ENCODE measurements at places on chromosomes 6 and 20.

DNA sequence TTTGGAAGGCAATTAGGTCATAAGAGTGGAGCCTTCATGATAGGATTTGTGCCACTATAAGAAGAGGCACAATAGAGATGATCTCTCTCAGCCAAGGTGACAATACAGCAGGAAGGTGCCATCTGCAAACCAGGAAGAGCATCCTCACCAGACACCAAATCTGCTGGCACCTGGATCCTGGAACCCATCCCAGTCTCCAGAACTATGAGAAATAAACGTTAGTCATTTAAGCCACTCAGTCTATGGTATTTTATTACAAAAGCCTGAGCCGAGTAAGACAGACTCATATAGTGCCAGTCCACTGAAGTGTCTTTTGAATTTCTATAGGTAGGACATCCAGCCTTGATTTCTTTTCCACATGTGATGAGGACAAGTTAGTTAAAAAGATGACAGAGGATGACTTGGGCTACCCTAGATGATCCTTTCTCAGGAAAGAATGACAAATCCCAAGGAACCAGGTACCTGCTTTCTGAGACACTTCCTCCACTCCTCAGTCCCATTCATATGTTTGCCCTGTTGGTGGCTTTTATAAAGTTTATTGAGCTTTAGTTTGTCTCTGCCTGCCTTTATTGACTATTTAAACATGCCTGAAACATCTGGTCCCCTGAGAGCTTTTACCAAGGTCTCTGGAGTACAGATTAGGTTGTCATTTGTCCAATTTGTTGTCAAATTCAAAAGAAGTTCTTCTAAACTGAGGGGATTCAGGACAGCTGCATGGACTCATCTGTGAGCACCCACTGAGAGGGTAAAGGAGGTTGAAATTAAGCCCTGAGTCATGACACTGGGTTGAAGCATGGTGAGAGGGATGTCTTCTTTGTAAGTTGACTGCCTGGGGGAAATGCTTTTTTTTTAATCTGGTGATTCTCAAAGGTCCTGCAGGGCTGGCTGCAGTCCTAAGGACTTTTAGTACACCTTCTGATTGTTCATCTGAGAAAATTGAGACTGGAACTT, 165.0 kb upstream of the PLCB4 start:
- DNase-seq, result no peak

- DNase-seq, result no peak
Observed at GRCh38 chr20:10313215-10313614, 94.6 kb downstream of the SNAP25 start.

DNA sequence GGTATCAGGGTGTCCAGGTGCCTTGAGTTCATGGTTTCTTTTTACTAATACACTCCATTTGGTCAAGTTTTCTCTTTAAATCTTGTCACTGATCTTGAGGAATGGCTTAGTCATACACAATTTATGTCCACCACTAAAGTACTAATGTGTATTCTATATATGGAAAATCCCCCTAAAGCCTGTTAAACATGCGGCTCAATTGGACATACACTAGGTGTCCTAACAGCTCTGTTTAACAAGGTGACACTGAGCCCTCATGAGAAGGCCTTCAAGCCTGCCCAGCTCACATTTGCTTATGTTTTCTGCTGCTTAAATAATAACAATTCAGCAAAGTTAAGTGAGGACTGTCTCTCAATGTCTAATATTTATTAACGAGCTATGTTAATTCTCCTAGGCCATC, 31.5 kb downstream of the PDE7B start:
- DNase-seq, result no peak

DNA sequence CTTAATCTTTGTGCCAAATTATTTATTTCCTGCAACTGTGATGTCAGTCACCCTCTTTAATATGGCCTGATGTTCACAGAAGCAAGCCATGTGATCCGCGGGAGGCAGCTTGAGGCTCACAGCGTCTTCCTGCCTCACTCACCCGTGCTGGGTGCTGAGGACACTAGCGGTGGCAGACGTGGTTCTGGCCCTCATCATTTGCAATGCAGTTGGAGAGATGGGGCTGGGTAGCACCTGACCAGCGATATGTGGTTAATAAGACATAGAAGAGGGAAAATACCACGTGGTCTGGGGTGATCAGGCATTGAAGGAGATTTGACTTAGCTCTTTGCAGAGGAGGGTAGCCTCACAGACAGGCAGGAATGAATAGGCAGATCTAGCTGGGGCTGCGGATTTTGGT, 264.7 kb downstream of the TMEM242 start:
- DNase-seq, result no peak

- DNase-seq, result no peak
Observed at GRCh38 chr6:125432963-125433362, 131.2 kb upstream of the HDDC2 start.

DNA sequence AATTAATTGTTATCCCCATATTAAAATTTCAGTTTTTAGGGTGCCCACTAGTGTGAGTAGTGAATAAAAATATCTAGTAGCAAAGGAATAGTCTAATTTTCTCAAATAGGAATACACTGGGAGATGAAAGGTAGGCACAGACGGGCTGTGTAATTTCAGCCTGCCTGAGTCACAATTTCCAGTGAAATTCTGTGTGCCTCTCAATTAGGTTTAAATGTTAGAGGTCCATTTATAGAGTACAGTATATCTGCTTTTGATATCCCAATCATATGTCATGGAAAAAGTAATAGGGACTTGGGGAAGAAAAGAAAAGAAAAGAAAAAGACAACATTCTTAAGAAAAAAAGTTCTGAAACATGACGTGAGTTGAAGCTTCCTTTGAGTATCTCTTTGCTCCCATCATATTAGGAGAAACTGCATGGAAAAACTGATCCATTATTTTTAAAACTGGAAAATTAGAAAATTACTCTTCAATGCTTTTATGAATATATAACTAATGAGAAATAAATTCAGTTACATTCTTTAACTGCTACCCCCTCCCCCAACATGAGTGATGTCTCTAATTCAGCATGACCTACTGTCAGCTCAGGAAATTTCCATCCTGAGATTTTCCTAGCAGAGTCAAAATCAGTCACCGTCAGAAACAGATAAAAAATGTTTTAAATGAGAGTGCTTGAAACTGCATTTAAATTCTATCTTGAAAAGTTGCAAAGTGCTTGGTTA, 473.8 kb upstream of the HSF2 start:
- DNase-seq, result no peak

DNA sequence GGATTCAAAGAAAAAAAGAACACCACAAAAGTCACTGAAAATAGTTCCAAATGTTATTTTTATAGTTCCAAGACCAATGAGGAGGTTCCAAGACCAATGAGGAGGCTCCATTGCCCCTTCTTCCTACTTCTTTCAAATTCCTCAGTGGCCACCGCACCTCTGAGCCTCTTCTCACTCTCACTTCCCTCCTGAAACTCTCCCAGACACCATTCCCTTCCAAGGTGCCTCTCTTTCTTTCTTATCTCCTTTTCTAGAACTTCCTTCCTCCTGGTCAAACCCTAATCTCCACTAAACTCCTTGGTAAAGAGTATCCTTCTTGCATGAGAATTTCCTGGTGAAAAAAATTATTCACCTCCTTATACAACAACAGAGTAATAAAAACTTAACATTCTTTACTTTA, 20.4 kb upstream of the MCUR1 start:
- DNase-seq, result no peak

GRCh38 chr6:56255349-56255748, 8.0 kb upstream of the COL21A1 start:
- DNase-seq, result no peak

DNA sequence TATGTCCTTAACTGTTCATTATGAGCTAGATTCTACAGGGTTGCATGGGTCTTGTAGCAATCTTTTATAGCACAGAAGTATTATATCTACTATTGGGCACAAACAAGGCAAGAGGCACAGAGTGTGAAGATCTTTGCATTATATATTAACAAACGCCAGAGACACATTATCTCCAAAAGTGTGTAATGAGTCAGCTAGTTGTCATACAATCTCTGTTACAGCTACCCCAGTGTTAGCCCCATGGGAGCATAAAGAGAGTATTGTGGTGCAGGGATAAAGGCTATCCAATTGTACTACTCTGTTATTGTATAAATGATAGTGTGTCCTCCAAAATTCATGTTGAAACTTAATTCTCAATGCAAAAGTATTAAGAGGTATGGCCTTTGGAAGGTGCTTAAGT, 148.4 kb upstream of the RIMS1 start:
- no peak for DNase-seq

DNA sequence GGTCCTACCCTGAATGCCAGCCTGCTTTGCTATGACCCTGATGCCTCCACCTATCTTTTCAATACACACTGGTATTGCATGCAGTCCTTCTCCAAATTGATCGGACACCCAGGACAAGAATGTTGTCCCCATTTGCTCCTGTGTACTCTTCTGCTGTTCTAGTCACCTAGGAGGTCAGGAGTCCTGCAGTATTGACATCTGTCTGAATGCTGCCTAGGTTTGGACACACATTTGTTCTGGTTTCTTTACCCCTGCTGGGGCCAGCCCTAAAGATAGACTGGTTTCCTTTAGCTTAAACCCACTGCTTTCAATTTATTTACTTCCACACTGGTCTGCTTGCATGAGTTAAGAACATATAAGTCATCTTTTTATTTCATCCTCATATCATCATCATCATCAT, 167.0 kb upstream of the CCN2 start:
- no peak for DNase-seq

DNA sequence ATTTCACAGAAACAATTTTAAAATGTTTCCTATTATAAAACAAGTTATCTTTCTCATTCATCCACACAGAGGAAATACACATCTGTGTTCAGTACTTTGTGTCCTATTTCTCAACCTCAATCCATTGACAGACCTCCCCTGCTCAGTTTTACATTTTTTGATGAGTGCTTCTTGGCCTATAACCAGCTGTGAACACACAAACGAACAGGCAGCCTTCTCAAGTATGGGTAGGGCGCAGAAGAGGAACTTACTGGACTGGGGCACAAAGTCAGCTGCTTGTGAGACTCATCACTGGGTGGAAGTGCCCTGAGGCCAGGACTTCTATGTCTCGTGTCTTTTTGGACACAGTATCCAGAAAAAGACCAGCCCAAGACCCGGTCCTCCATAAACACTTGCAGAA, 2.8 kb downstream of the RPS6KA2 start:
- DNase-seq, result no peak

GRCh38 chr6:92047860-92048259, 1371.5 kb downstream of the EPHA7 start:
- DNase-seq, result no peak

DNA sequence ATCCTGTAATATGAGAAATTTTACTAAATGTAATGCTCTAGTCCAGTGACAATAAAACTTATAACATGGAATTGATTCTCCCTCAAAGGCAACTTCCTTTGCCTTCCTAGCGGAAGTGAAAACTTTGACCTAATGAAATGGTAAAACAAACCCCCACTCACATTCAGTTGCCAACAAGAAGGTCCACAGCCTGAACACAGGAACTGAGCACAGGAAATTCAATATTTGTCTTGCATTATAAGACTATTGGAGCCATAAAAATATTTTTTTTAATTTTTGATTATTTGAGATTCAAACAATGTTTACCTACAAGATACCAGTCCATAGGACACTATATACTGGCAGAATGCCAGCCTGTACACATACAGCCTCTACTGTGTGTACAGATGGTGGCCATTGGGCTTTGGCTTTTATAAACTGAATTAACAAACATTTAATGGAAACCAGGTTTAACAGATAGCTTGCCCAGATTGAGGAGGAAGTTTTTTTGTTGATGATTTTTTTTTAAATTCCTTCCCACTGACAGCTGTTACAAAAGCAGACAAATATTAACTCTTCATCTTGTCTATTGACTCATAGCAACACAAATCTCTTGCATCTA, 481.5 kb upstream of the JAG1 start:
- no peak for DNase-seq

- no peak for DNase-seq
Observed at GRCh38 chr6:68159433-68159832, 475.6 kb upstream of the ADGRB3 start.

GRCh38 chr20:7031222-7031621, 263.7 kb downstream of the BMP2 start:
- DNase-seq, result no peak

- peak; percentile 40 for DNase-seq
Observed at GRCh38 chr20:21235484-21236445, 67.4 kb upstream of the XRN2 start.

GRCh38 chr6:168578036-168578435, 137.1 kb downstream of the SMOC2 start:
- DNase-seq, result no peak

DNA sequence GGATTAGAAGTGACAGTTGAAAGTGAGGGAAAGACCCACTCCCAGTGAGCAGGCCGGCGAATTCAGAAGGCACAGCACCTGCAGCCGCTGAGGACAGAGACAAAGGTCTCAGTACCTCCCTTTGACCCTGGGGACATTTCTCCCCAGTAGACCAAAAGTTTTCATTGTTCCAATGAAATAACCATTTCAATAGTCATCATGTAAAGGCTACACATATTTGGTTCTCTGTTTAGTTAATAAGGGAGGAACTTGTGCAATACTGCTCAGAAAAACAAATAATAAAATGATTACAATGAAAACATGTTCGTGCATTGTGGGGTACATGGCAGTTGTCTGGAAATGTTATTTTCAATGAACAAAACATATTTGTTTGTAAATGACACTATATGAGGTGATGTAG, 52.5 kb downstream of the EDN1 start:
- no peak for DNase-seq

GRCh38 chr6:34225551-34225950, 11.1 kb upstream of the HMGA1 start:
- no peak for DNase-seq

DNA sequence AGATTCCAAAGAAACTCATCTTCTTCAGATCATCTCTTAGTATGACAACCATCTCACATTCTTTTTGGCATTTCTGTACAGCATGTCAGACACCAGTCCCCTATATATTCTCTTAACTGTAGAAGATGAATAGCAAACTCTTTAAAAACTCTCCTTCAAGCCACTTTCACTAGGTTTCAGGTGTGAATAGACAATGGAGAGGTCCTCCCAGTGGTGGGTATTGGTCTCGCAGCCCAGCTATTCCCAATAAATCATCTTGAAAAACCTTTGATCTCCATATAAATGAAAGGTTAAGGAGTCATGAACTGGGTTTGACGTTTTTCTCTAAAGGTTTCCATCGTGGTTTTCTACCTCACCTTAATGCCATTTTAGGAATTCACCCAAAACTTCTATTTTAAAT, 180.0 kb downstream of the GJA1 start:
- DNase-seq, result no peak

DNA sequence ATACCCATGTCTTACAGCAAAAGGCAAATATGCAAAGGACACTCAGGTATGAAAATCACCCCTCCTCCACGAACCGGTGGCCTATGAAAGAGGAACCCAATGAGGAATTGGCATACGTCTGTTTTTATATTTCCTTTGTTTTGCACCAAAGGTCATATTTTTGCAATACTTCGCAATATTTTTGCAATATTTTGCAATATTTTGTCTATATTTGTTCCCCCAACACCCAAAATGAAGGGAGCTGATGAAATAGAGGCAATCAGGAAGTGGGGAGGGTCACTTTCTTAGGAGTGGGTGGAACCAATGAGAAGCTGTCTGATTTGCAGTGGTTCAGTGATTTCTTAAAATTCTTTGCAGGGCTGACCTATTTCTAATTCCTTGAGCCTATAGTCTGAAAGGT, 296.8 kb upstream of the TSHZ2 start:
- no peak for DNase-seq

- no peak for DNase-seq
Observed at GRCh38 chr20:49924247-49924646, 8.9 kb upstream of the SPATA2 start.

- no peak for DNase-seq
Observed at GRCh38 chr6:131868836-131869235, 61.0 kb downstream of the ENPP1 start.

GRCh38 chr6:900716-901605, 208.0 kb upstream of the EXOC2 start:
- DNase-seq, result no peak

- no peak for DNase-seq
Observed at GRCh38 chr20:472889-473292, 10.6 kb upstream of the TBC1D20 start.

All from ovary (tissue), 10 donors.